NK-92 treated with Interleukin-12 subunit alpha and Interleukin-12 subunit beta, amount 100 ng/mL, for 24 hours (cell line): ENCODE measurements at places on chromosomes 16 and 17.

DNA sequence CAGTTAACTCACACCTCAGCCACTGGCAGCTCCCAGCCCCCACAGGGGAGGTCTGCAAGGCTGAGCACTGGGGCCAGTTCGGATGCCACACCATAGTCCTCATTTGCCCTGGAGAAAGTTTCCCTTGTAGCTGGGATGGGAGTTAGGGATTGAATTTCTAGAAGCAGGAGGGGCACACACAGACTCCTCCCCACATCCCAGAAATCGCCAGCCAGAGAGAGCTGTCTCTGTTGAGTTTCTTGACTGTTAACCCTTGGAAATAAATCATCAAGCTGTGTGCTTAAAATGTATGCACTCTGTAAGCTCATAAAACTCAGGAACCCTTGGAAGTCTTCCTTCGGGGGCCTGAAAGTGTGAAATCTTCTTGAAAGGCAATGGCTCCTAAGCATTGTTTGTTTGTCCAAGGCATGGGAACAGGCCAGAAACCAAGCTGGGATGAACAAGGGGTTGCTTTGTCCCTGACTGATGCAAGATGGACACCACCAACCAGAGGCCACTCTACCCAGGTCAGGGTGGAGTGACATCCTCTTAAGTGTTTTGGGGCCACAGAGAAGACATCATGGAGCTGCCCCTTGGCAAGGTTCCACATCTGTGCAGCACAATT, 394 bp upstream of the PRM3 start:
- DNase-seq = no peak

DNA sequence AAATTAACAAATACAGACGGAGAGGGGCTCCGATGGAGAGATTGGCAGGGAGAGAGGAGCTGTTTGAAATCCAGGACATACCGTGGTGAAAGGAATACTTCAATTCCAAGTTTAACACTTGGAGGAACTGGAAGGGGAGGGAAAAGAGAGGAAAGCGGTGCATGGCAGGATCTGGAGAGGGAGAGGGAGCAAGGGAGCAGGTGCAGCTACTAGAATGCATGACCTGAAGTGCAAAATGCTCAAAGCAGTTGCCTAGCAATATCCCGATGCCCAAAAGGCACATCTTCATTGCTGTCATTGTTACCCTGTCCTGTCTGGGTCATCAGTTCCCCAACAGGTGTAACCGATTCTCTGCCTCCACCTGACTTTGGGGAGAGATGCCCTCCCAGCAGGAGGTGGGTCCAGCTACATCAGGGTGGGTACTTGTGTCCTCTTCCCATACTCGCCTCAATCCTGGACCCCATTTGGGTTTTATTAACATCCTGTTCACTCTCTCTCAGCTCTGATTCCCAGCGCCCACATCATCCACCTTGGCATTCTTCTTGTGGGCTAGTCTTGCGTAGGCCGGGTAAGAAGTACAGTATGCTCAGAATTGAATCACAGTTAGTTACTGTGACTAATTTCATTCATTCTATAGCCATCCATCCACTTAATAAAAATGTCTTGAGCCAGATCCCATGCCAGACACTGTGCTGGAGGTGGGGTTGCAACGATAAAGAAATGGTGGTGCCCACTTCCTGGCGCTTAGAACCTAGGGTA, 37.4 kb upstream of the EMP2 start:
- no peak for DNase-seq

DNA sequence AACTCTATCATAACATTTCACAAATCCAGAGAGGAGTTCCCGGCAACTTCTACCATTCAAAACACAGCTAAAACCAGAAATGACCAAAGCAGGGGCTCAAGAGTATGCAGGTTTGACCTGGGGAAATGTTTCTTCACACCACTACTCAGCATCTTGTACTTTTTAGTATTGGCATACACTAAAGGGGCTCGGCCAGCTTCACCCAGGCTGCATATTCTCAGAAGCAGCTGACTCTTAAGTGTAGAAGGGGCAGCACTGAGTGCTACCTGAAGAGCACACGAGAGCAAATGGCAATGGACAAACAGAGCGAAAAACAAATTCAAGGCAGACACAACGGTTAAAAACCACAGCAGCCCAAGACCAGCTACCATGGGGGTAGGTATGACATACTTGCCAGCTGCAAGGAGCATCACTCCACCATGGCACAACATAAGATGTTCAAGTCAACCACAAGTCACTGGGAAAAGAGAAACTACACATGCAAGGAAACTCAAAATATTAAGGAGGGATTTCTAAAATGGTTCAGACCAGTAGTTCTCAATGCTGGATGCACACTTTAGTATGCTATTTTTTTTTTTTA, 34.4 kb downstream of the N4BP1 start:
- DNase-seq = no peak

DNA sequence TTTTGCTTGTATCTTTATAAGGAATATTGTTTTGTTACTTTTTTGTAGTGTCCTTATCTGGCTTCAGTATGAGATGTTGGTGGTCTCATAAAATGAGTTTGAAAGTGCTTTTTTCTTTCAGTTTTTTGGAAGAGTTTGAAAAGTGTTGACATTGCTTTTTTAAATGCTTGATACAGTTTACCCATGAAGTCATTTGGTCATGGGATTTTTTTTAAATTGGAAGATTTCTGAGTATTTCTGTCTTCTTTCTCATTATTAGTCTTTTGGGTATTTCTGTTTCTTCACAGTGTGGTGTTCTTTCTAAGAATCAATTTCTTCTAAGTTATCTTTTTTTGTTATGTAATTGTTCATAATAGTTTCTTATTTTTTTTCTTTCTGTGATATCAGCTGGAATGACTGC, 15.1 kb downstream of the ZNF267 start:
- no peak for DNase-seq

DNA sequence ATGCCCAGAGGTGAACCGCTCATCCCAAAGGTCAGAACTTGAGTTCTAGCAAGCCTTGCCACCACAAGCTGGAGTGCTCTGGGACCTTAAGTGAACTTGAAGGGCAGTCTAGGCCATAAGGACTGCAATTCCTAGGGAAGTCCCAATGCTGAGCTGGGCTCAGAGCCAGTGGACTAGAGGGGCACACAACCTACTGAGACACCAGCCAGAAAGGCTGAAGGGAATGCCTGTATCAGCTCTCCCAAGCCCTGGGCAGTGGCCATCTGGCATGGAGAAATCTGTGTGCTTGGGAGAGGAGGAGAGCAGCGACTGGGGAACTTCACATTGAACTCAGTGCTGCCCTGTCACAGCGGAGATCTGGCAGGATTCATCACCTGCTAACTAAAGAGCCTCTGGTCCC, 201.3 kb downstream of the CEP112 start:
- no peak for DNase-seq

GRCh38 chr17:69223809-69224208, 4.8 kb downstream of the ABCA10 start:
- no peak for DNase-seq

DNA sequence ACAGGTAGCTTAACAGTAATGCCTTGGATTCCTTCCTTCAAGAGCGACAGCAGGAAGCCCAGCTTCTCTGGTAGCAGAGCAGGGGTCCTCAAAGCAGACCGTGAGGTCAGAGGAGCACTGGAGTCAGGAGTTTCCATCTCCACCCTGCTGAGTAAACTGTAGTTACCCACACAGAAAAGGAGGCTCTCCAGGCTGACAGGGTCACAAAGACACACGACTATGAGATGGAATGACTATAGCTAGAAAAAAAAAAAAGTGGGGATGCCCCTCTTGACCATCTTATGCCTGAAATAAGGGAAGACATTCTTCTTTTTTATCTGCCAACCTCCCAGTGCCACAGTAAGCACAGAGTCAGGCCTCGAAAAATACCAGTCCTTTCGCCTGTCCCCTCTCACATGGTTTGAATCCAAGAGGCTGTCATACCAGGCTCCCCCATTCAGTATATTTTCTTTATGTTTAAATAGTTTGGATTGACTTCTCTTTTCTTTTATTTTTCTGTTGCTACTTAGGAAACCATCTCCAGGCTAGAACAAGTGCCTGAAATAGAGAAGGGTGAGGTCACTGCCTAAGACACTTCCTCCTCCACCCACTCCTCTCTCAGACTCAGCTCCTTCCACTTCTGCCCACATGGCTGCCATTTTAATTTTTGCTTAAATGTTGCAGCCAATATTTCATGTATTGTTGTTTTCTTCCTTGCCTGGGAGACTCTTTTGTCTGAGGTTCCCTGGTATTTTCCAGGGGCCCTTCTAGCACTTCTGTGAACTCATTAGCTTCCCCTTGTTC, 707.4 kb downstream of the MAF start:
- DNase-seq = no peak

- DNase-seq = no peak
Measured at GRCh38 chr16:10982465-10983150, 38.2 kb downstream of the CLEC16A start.

DNA sequence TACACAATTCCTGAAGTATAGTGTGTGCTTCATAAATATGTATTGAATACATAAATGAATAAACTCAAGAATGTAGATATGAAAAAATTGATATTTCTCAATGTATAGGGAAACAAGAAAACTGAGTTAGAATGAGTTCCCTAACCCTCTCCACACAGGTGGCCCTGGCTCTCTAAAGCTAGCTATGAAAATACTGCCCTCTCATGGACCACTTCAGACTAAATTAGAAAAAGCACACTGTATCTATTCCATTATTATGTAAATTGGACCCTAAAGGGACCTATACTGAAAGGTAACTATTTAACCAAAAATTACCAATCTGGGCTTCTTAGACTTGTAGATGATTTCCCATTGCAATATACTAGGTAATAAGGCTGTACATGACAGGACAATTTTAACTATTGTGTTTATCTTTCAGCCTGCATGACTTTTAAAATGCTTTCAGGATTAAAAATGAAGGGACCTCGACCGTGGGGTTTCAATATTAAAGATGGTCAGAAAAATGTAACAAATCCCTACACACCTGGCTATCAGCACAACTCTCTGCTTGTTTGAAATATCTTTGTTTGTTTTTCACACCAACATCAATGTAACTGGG, 672.5 kb upstream of the KIF2B start:
- no peak for DNase-seq

DNA sequence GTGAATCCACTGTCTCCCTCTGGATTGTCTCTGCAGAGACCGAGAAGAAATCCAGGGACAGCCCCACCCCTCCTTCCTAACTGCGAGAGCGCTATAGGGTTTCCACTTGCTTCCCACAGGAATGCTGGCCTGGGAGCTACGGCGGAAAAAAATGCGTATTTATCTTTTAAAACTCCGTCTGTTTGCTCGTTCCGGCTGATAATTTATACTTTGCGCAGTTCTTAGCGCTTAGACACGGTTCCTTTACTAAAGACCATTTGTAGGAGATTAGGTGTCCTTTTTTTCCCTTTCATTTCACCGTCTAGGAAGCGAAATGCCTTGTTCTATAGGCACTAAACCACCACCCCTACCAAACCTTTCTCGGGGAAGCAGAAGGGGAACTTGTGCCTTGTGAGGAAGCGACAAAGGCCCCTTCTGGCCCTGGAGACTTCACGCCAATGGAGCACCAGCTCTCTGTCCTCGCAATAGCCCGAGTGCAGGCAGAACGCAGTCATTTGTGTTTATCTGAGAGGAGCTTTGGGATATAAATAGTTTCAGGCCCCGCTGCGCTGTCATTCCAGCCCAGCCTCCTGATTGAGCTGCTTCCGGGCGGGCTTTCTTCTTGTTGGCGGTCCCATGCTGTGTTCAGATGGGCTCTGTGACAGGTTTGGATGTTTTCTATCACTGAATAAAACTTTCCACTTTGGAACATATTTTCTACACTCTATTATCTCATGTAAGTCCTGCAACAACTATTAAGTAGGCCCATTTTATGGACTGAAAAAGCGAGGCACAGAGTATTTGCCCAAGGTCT, 791 bp upstream of the SUPT4H1 start:
- no peak for DNase-seq

GRCh38 chr16:14449790-14450480, 180.1 kb downstream of the PARN start:
- DNase-seq = no peak

DNA sequence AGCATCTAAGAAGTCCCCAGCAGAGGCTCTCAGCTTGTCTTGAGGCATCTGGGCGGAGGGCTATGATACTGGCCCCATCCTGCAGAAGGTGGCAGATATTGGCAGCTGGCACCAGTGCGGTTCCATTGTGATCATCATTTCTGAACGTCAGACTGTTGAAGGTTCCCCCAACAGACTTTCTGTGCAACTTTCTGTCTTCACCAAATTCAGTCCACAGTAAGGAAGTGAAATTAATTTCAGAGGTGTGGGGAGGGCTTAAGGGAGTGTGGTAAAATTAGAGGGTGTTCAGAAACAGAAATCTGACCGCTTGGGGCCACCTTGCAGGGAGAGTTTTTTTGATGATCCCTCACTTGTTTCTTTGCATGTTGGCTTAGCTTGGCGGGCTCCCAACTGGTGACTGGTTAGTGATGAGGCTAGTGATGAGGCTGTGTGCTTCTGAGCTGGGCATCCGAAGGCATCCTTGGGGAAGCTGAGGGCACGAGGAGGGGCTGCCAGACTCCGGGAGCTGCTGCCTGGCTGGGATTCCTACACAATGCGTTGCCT, at the start of gene CIITA:
TSS of gene CIITA (plus strand) at position 404 of the 543 bp plus-strand sequence. CDS start at position 533, 129 bp downstream.
- peak; percentile 59 for DNase-seq

- no peak for DNase-seq
Measured at GRCh38 chr17:76704805-76705204, 6.0 kb downstream of the MXRA7 start.

DNA sequence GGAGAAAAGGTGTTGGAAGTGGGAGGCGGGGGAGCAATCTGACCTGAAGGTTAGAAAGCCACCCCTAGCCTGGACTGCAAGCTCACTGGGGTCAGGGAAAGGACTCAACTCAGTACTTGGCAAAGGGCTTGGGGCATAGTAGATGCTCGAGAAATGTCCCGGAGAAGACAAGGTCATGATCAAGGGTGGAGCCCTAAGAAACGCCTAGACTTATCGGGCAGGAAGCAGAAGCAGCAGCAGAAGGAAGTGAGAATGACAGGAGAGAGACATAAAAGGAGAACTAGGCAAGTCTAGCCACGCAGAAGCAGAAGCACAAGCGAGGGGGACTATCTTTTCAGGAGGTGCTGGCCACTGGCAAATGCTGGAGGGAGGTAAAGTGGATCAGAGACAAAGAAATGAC, 10.2 kb downstream of the COTL1 start:
- no peak for DNase-seq

- DNase-seq = no peak
Measured at GRCh38 chr17:48490451-48490892, 40.3 kb downstream of the HOXB1 start.

DNA sequence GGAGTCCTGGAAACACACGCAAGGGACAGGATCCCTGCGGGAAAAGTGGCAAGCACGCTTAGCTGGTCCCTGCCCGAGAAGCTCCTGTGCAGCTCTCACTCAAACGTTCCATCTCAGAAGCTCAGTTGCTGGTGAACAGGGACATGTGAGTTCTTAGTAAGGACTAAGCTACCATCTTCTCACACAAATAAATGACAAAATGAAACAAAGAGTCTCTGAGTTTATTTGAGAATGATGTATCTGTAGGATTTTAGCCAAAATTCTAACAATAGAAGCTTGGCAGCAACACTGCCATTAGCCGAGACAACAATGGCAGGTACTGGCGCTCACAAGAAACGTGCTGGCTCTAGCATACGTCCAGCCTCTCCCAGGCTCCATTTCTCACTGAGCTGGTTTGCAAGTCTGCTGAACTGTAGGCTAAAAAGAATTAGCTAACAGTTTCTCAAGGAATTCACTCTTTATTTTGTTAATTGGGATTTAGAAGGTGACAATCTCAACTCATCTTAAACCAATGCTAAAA, 90.2 kb downstream of the VPS53 start:
- DNase-seq = no peak
